ENCODE measurements at places on chromosomes 4 and X.

- DNase-seq = no peak
Measured at GRCh38 chr4:150176547-150176946, 98.3 kb downstream of the DCLK2 start.

GRCh38 chrX:39815631-39816030, 282.1 kb downstream of the BCOR start:
- peak; percentile 41 for DNase-seq

DNA sequence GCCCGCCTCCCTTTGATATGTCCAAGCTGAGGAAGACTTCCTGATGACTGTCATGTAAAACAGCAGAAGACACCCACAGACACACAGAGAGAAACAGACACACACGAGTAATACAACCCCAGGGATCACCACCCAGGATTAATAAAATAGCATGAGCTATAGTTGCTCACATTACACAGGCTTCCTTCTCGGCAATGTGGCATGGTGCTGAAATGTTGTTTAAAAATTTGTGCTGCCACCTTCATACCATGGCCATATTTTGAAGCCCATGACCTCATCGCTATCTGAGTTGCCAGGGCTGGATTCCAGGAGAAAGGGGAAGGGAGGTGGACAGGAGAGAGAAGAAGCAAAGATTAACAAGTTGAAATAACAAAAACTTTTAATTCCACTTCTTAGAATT, 111.7 kb downstream of the SYNPO2 start:
- no peak for DNase-seq

DNA sequence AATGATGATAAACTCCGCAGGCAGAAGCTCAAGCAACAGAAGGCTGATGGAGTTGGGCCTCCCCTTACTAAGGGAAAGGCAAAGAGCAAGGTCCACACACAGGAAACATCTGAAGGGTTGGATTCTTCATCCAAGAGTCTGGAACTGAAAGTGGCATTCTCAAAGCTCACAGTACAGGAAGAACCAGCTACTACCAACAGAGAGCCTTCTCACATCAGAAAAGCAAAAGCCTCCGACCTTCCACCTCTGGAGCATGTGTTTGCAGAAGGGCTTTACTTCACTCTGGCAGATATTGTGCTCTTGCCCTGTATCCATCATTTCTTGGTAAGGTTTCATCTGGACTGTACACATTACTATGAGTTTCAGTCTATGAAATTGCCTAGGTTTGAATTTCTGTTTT, 10.6 kb downstream of the GSTCD start:
- DNase-seq = no peak

DNA sequence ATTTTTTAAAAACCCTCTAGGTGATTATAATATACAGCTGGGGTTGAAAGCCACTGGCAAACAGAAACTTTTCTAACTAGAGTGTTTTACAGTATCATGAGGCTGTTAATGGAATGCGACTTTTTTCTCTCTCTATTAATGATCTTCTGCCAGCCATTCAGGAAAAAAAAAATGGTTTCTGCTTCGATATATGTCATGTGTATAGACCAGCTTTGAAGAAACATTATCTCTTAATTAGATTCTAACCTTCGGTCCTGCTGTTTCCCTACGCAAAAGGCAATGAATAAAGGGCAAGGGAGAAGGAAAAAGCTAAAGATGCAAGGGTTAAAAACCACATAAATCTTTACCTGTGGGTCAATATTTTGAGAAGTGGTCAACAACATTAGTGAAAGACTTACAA, 1662.1 kb upstream of the TENM3 start:
- no peak for DNase-seq

DNA sequence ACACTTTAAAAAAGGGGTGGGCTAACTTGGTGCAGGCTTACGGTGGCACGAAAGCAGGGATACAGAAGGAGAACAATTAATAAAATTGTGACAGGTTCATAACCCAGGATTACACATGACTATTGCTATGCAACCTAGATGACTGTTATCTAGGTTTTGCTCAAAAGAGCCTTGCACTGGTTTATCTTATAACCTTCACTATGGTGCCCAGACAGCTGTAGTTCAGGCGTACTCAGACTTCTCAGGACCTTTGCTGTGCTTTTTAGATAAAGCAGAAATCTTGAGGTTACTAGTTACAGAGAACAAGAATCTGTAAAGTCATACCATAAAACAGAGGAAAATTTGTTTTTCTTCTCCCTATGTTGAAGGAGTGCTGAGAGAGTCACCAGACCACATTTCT, 44.4 kb downstream of the UGT2A3 start:
- DNase-seq = no peak

DNA sequence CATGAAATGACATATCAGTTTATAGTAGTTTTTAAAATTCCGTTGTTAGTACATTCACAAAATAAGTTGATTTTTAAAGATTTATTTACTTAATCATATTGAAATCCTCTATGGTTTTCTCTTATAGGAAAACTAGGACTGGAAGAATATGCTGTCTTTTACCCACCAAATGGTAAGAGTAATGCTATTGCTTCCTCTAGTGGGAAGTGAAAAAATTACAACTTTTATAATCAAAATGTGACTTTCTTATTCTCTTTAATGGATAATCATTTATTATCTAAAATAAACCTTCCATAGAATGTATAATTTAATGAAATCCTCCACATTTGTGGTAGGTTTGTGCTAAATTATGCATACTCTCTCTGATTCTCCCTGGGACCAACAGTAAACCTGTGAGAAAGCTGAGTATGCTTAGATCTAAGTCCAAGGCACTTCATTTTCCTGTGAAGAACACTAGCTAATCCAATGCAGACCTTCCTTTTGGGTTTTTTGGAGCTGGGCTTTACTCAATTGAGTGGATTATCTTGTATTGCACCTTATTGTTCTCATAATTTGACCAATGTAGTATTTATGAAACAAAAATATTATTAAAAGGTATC, 136.2 kb downstream of the TBC1D19 start:
- no peak for DNase-seq

GRCh38 chr4:139935911-139936310, 218.1 kb downstream of the MAML3 start:
- DNase-seq = no peak

- no peak for DNase-seq
Measured at GRCh38 chrX:5726224-5726623, 502.4 kb downstream of the NLGN4X start.

DNA sequence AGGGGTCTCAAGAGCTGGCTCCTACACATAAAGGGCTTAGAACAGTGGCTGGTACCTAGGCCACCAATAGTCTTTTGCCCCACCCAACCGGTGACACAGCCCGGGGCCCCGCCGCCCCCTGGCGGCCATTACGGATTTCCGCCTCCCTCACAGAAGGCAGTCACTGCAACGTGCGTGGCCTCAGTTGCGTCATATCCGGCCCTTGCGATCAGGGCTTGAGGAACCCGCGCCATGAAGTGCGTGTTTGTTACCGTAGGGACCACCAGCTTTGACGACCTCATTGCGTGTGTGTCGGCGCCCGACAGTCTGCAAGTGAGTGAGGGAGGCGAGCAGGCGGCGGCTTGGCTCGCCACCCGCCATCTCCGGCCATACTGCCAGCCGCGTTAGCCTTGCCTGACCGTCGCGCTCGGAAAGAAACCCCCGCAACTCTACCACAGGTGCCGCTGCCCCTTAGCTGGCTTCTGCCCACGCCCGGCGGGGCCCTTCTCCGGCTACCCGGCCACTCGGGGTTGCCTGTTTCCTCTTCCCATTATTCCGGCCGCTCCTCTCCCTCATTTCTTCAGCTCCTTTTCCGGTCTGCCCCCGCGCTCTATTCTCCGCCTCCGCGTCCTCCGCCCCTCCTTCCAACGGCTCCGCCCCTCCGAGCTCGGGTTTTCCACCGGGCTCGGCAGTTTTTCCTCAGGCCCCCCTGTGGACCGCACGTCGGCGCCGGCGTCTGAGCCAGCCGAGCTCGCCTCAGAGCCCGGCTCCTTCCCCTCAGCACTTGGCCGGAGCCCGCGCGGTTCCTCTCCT, at the start of gene ALG13:
Gene ALG13 (plus strand): TSS at position 183 of the 792 bp plus-strand sequence. CDS start 49 bp downstream, at position 232.
- peak; percentile 87 for DNase-seq

Data from stimulated activated CD4-positive, alpha-beta T cell treated with anti-CD3 and anti-CD28 coated beads, Interleukin-15, amount 100 ng/mL, for 24 hours (primary cell).